DMS 273 treated with DMSO at 0.1 percent for 48 hours (cell line): ENCODE measurements at places on chromosomes 3 and 15.

GRCh38 chr3:108488631-108489030 is 21.8 kb downstream of the MYH15 start:
- no peak for DNase-seq

DNA sequence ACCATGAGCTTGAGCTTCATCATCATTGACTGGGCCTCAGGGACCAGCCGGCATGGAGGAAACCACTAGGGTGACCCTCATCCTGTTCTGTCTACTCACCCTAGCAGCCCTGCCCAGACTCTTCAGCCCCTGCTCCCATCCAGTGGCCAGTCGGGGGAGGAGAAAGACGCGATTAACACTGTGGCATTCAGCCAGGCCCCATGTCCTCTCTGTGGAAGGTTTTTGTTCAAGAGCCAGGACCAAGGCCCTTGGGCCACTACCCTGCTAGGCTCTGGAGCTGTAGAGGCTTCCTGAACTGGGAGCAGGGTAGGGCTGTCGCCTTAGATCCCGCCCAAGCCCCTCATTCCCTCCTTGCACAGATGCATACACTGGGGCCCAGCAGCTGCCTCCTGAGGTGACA is 15.0 kb downstream of the SLC38A3 start:
- no peak for DNase-seq

GRCh38 chr15:30923429-30923828 is 19.7 kb downstream of the FAN1 start:
- DNase-seq = no peak

GRCh38 chr3:127042634-127043033 is 59.7 kb downstream of the PLXNA1 start:
- no peak for DNase-seq

- DNase-seq = no peak
These were observed 297.2 kb downstream of the CADM2 start for GRCh38 chr3:85255949-85256348.

- no peak for DNase-seq
These were observed 82.8 kb downstream of the SLCO3A1 start for GRCh38 chr15:91936182-91936775.

DNA sequence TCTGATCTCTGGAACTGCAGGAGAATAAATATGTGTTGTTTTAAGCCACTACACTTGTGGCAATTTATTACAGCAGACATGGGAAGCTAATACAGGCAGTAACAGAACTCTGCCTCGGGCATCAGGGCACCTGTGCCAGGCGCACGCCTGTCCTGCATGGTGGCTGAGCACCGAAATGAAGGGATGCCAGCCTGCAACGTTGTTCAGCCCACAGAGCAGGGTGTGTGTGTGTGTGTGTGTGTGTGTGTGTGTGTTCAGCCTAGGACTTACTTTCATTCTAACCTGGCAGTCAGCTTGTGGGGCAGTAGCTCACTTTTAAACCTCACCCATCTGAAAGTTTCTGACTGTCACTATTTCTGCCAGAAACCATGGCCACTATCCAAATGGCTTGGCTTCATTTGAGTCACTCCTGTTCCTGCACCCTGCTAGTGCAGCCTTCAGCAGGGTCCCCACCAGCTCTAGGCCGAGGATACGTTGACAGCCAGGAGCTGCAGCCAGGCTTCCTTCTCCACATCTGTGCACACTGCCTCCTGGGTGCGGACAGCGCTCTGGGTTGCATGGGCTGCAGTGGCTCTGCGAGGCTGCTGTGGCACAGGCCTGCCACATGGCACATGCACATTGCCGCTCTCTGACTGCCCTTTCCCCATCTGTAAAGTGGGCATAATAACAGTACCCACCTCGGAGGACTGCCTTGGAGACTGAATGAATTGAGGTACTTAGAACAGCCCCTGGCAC is 4.5 kb downstream of the UROC1 start:
- DNase-seq = no peak

- DNase-seq = no peak
These were observed 529.0 kb downstream of the MCTP2 start for GRCh38 chr15:94760348-94760747.

- no peak for DNase-seq
These were observed 24.1 kb upstream of the MITF start for GRCh38 chr3:69715204-69715603.

GRCh38 chr15:32104061-32104995 is 74.0 kb downstream of the CHRNA7 start:
- no peak for DNase-seq

DNA sequence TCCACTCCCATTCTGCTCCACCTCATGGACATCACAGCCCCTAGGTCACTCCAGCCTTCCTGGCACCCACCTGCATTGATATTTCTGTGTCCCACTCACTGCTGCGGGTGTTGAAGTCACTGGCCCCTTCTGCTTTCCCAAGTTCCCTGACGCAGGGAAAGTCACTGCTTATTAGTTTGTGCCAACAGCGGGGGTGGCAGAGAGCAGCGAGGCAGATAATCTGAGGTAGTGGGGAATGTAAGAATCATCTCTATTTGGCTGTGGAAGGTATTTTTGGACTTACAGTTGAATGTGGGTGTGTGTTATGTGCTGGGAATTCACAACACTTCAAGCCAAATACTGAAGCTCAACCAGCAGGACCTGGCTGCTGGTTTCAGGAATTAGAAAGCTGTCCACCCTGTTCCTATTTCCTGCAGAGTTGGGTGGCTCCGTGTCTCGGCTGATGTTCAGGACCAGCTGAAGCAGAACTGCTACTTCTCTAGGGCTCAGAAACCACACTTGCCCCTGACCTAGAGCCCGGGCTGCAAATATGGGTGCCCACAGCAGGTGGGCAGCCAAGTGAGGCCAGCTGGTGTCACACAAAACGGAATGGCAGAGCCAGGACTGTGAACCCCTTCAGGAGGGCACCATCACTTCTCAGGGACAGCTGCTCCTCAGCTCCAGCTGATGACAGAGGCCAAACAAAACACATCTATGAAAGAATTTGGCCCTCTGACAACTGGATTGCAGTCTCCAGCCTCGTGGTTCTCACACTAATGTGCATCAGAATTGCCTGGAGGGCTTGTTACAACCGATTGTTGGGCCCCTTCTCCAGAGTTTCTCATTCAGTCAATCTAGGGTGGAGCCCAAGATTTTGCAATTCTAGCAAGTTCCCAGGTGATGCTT is 57.7 kb downstream of the SEMA5B start:
- DNase-seq = no peak

DNA sequence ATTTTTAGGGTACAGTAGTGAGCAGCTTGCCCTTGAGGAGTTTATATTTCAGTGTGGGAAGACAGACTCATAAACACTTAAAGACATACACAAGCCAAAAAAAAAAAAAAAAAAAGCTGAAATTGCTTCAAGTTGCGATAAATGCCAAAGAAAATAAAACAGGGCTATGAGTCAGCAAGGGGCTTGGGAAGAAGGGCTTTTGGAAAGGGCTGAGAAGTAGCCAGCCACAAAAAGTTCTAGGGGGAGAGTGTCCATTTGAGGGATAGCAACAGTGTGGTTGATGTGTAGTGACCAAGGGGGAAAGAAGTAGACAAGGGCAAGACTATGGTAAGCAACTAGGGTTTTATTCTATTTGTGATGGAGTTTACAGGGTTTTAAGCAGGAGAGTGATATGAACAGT is 185.5 kb downstream of the ADAMTS9 start:
- DNase-seq = no peak

GRCh38 chr15:57301307-57301706 is 75.0 kb upstream of the CGNL1 start:
- no peak for DNase-seq

DNA sequence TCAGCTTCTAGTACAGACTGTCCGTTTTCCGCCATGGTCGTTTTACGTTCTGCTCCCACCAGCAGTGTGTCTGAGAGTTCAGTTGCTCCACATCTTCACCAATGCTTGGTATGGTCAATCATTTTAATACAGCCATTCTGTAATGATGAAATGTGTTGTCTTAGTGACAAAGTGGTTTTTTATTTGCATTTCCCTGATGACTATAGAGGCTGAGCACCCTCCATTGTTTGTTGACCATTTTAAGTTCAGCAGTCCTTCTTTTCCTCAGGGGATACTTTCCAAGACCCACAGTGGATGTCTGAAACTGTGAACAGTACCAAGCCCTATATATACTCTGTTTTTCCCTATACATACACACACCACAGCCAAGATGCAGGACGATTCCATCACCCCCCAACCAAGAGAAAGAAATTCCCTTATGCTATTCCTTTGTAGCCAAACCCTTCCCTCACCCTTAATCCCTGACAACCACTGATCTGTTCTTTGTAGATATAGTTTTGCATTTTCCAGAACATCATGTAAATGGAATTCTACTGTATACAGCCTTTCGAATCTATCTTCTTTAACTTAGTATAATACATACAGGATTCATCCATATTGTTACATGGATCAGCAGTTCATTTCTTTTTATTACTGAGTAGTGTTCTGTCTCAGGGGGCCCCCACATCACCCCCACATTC is 55.9 kb downstream of the C3orf20 start:
- no peak for DNase-seq

- DNase-seq = peak; percentile 13
These were observed 16.1 kb upstream of the CACNA2D2 start for GRCh38 chr3:50519471-50520089.

DNA sequence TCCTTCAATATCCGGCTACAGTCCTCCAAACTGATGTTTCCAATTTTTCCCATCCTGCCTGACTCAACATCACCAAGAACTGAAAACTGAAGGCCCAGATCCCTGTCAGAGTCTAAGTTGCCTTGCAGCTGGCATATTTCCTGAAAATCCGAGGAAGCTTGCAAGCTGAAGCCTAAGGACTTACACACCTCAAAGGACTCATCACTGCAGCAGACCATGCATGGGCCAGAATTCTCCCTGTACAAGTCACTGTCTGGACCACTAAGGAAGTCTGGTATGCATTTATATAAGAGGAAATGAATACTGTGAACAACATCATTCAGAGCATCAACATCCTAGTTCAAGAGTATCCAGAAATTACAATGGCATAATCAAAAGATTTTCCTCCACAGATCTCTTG is 548.8 kb upstream of the MDFIC2 start:
- DNase-seq = no peak

- DNase-seq = no peak
These were observed 287.1 kb downstream of the IL5RA start for GRCh38 chr3:2823031-2823430.

GRCh38 chr15:34116620-34117019 is 14.7 kb downstream of the PGBD4 start:
- DNase-seq = peak; percentile 64

DNA sequence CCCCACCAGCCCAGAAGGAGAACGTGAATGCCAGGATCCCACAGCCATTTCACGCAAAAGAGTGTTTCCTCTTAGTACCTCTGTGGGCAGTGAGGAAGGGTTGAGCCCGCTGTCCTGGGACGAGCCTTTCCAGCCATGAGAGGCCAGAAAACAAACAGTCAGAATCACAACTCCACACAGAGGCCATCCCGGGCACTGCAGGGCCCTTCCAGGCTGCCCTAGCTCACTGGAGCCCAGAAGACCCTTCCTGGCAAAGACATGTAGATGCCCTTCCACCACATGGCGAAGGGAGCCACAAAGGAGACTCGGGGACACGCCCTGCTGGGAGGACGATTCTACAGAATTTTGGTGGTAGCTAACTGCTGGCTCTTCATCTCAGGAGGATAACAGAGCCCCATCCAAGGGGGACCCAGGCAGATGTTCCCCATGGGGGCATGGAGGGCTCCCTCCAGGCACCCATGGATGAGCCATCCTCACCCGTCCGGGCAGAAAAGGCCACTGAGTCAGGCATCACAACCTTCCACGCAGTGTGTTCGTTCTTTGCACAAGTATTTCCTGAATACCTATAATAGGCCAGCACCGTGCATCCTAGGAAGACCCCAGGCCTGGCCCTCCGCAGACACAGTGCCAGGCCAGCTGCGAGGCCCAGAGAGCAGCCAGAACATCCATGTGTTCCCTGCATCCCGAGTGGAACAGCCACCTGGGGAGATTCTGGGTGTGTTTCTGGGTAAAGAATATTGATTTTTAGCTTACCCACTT is 47.2 kb downstream of the SLC12A8 start:
- DNase-seq = no peak

- no peak for DNase-seq
These were observed 106.8 kb upstream of the ATP10A start for GRCh38 chr15:25969886-25970285.

DNA sequence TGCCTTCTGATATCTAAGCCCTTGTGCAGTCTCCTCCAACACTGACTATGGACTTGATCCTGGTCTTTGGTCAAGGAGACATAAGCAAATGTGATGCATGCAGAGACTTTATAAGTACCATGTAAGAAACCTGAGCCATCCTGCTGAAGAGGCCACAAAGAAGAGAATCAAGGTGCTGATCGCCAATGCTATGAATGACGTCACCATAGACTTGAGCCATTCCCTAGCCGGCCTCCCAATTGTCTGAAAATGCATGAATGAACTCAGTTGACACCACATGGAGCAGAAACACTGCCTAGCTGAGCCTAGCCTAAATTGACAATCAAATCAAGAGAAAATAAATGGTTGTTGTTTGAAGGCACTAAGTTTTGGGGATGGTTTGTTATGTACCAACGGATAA is 51.9 kb downstream of the CERS3 start:
- DNase-seq = no peak

DNA sequence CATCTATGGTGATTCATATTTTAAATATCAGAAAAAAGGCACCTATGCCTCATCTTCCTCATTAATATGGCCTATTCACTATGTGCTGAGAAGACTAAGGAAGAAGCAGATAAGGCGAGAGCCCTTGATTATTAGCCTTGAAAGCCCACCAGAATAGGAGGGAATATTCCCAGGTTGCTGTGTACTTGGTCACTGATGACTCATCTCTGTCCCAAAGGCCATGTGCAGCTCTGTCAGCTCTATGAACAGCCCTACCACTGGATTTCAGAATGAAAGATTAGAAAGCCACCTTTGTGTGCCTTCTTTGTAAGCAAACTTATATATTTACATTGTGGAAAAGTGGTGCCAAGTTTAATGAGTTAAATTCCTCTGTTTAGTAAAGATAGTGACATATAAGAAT is 211.5 kb downstream of the NFKBIZ start:
- no peak for DNase-seq

- DNase-seq = no peak
These were observed 59.8 kb downstream of the ZNF860 start for GRCh38 chr3:32041316-32041715.
